ENCODE measurements at places on chromosomes 16 and 17.
A peak's percentile ranks its signal among the peaks of the same experiment; 100 is the strongest.

GRCh38 chr16:24493821-24494220, 45.5 kb upstream of the RBBP6 start:
- no peak for DNase-seq

DNA sequence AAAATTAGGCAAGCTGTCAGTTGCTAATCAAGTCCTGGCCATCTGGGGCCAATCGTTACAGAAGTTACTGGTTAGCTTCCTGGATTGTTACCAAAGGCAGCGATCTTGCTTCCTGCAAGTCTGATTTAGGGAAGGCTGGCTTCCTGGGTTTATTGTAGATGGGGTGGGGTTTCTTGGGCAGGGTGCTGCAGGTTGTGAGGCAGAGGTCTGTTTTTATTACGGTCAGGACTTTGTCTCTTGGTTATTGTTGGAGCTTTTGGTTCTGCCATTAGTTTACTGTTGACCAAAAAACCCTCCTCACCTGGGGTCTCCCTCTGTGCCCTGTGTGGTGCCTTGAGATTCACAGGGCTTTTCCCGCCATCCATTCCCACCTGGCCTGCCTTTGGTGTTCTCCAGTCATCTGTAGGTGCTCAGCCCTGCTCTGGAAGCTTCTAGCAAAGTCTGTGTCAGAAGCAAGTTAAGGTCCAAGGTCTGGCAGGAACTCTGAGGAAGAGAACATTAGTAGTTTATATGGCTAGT, 36.9 kb downstream of the SLC47A1 start:
- no peak for DNase-seq

GRCh38 chr16:72876221-72876620, 171.7 kb downstream of the ZFHX3 start:
- peak; percentile 95 for DNase-seq

GRCh38 chr16:87267566-87267965, 49.6 kb downstream of the C16orf95 start:
- no peak for DNase-seq

DNA sequence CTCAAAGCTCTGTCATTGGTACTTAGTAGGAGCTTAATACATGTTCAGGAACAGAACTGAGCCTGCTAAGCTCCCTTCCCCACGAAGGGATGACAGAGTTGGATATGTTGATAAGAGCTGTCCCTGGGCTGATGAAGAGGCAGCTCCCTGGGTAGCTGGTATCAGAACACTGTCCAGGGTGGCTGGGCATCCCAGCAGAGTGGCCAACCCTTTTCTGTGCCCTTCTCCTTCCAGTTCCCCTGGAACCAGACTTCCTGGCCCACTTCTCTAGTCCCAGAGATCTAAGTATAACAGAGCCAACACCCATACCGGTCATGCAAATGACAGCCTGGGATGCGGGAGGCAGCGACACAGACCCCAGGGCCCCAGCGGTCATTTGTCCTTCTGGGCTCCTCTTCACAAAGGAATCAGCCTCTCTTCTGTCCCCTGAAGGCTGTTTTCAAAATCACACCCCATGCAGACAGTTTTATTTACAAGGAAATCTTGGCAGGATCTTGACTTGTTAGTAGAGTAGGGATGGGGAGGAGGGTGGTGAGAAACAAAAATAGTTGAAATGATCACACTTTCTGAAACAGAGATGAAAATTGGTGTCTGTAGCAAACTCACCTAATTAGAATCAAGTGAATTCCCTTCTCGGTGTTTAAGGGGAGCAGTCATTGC, 1.4 kb upstream of the RHBDL3 start:
- no peak for DNase-seq

GRCh38 chr17:48542698-48543106, 2.2 kb downstream of the HOXB2 start:
- no peak for DNase-seq

- no peak for DNase-seq
These were observed 188.0 kb upstream of the GSE1 start for GRCh38 chr16:85425074-85425662.

GRCh38 chr17:48471817-48472410, 41.9 kb upstream of the SKAP1 start:
- no peak for DNase-seq

DNA sequence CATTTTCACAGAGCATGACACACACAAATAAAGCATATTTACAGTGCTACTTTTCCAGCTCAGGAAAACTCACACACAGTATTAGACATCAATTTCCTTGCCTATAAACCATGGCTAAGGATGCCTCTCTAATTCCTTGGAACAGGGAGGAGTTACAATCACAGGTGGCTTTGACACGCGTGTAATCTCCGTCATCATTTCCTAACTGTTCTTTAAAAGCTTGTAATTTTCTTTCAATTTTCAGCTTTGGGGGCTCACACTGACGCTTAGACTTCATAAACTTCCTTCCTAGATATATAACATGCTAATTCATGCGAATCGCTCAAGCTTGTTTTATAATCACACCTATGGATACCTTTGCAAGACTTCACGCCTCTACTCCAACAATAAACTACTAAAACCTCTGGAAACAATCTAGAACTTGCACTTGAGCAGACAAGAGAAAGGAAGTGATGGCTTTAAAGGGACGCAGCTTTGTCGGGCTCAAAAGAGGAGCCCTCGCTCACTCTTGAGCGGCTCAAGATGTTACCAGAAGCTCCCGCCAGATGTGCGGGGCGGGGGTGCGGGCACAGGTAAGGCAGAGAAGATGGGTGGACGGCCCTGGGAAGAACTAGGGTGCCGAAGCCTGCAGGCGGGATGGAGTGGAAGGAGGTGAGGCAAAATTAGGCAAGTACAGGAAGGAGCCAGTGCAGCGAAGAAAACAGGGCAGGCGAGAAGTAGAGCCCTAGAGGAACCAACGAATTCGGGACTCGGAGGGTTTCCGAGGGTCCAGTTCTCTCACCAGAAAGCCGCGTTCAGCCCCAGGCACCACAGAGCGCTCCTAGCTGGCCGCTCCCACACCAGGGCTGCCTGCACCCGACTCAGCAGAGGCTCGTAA, 631 bp downstream of the RETREG3 start:
- DNase-seq, result peak; percentile 23

DNA sequence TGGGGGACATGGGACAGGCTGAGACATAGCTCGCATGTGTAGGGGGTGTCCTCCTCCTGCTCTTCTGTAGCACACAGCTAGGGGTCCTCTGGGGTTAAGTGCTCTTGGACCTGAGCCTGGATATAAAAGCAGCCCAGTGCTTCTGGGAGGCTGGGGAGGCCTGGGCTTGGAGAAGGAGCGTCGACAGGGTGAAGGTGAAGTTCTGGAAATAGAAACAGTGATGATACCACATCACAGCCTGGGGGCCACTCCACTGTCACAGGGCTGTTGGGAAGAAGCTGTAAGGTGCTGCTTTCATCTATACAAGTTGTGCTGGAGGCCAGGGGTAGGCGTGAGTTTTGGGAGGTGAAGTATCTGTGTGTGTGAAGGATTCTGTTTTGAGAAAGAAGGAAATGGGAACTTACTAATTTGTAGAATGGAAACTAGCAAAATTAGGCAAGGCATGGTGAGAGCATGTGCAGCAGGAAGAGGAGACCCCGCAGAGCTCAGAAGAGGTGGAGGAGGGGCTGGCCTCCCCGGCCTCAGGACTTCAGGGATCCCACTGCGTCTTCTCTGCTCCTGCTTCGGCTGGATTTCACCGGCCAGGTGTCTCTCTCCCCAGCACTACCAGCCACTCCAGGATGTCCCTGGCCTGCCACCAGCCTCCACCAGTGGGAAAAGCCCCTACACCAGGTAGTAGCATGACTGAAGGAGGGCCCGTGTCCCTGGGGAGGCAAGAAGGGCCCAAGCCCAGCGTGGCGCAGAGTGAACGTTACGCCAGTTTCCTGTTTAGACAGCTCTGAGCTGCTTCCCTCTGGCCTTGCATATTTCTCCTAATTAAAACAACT, 19.4 kb downstream of the PLCG2 start:
- DNase-seq, result peak; percentile 43

DNA sequence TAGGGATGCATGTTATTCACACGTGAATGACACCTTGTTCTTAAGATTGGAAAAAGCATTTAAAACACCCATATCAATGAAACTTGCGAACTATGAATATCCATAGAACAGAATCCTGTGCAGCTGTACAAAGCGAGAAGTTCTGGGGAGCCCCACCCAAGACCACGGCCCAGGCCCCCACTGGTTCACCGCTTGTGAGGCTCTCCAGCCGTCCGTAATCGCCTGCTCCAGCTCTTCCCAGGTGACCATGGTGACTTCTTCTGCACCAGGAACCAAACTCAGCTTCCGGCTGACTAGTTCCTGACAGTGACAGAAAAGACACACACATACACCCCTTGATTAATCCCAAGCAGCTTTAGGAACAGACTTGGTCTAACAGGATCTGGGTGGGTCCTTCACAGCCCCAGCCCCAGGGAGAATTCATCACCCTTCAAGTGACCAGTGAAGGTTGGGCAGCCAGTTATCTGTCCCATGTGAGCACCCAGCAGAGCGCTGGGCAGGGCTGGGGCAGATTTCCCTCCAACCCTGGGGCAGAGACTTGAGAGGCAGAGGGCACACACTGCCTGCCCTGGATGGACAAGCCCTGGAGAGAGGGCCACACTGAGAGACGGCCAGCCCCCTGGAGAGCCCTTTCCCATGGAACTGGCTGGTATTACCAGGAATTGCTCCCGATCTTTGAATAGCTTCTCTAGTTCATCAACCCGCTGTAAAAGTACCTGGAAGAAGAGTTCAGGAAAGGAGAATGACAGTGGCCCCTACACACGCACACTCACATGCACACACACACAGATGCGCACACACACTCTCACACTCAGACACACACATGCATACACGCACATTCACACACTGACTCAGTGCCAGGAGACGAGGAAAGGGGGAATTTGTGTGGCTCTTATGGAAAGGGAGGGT, 3.6 kb downstream of the QRICH2 start:
- no peak for DNase-seq

DNA sequence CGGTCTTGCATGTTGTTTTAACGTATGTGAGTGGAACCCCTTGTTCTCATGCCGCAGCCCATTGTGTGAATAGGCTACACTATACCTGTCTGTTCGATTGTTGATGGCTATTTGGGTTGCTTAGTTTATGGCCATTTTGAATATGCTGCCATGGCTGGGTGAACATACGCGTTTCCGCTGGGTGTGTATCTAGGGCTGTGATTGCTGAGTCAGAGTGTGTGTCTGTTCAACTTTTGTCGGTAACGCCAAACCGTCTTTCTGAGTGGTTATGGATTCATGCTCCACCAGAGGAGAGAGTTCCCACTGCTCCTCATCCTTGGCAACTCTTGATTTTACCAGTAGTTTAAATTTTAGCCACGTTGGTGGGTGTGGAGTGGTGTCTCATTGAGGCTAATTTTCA, 77.0 kb downstream of the METRNL start:
- DNase-seq, result no peak

GRCh38 chr16:58306327-58306726, 11.5 kb upstream of the PRSS54 start:
- peak; percentile 72 for DNase-seq

GRCh38 chr16:4316108-4316863, 419 bp downstream of the GLIS2 start:
- no peak for DNase-seq

DNA sequence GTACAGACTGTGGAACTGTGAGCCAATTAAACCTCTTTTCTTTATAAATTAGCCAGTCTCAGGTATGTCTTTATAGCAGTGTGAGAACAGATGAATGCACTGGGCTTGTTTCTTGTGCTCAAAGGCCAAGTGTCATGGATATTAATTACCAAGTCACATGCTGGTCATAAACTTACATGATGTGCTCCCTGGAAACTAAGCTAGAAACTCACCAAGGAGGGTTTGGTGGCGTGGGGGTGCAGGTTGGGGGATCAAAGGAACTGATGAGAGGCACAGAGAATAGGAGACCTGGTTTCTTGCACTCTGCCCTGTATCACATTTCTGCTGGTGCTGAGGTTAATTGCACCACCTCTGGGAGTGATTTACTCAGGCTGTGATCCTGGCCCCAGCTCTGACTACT, 31.2 kb upstream of the TMC5 start:
- no peak for DNase-seq

- no peak for DNase-seq
These were observed 191.2 kb downstream of the MSI2 start for GRCh38 chr17:57447357-57447989.

DNA sequence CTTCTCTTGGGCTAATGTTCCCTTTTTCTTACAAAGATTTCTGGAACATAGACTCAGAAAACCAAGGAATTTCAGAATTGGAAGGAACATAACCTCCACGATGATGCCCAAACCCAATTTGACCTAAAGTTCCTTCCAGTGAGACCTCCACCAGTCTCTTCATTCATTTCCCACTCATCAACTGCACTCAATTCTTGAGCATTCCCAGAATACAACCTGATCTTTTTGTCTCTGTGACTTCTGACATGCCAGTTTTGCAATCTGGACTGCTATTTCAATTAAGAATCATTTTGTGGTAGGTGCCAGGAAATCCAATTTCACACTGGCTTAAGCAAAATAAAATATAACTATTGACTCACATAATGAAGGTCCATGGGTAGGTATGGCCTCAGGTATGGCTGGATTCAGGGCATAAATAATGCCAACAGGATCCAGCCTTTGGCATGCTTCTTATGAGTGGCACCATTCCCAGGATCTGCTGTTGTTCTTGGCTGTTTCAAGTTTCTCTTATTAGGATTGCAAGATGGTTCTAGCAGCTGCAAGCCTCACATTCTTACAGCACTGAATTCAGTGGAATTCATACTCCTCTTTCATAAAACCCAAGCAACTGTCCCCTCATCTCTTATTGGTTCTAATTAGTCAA, 184.3 kb downstream of the HS3ST4 start:
- DNase-seq, result no peak

- no peak for DNase-seq
These were observed 75.2 kb downstream of the CPPED1 start for GRCh38 chr16:12728469-12728868.
